Lower lobe of right lung (tissue), 2 donors: ENCODE measurements at places on chromosomes 16 and 17. TPM values are rescaled to one million over a fixed set of nuclear protein-coding genes. Genes with fewer than 3 reads are reported as not detected.

Gene RRAD
- 11.8 TPM for total RNA-seq

Gene MT1M
- total RNA-seq, result 29.8 TPM

Gene TAT
- total RNA-seq, result not detected

Gene TBX4
- total RNA-seq, result 22.3 TPM

Gene HEXIM1
- total RNA-seq, result 33.9 TPM

Gene OR2C1
- total RNA-seq, result not detected

Gene MYO15A
- 3.3 TPM for total RNA-seq

Gene SYT17
- 11.8 TPM for total RNA-seq

Gene C17orf67
- 3.6 TPM for total RNA-seq

Gene TBC1D3K
- not detected for total RNA-seq

- DNase-seq, result peak; percentile 36
Observed at GRCh38 chr16:85389679-85390470, 223.2 kb upstream of the GSE1 start.

DNA sequence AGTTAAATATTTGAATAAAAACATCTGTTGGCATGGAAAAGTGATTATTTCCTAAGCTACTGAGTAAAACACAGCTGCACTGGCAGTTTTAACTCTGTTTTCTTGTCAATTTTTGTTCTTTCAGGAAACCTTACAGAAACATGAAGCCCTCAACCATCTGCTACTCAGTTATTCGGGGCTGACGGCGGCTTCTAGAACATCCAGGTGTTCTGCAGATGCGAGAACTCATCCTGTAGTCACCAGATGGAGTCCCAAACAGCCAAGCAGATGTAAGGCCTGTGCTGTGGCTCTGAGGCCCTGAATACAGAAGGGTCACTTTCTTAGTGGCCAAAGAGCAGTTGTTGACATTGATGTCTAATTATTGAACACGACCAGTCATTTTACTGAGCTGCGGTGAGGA, 15.5 kb downstream of the ARSG start:
- DNase-seq, result no peak

- no peak for DNase-seq
Observed at GRCh38 chr17:58096892-58097291, 13.7 kb downstream of the DYNLL2 start.

- DNase-seq, result peak; percentile 44
Observed at GRCh38 chr17:50476545-50477315, 1.9 kb upstream of the RSAD1 start.

DNA sequence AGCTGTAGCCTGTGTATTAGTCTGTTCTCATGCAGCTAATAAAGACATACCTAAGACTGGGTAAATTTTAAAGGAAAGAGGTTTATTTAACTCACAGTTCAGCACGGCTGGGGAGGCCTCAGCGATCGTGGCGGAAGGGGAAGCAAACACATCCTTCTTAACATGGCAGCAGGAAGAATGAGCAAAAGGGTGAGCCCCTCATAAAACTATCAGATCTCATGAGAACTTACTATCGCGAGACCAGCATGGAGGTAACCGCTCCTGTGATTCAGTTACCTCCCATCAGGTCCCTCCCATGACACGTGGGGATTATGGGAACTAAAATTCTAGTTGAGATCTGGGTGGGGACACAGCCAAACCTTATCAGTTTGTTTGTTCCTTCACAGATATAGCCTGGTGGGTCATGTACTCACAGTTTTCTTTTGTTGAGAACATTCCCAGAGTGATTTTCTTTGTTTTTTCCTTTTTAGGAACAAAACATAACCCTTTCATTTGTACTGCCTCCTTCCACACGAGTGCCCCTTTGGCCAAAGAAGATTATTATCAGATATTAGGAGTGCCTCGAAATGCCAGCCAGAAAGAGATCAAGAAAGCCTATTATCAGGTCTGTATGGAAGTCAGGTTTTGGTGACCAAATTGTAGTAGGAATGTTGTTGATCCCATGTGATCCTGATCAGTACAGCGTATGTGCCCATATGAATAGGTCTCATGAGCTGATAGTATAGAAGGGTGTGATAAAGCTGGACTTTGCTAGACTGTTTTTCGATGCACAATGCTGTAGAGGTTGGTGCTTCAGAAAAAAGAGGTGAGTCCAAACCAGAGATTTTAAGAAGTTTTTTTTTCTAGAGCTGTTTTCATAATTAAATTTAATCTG, 8.5 kb downstream of the DNAJA3 start:
- no peak for DNase-seq

GRCh38 chr16:71350821-71351557, 7.5 kb upstream of the CALB2 start:
- DNase-seq, result no peak

DNA sequence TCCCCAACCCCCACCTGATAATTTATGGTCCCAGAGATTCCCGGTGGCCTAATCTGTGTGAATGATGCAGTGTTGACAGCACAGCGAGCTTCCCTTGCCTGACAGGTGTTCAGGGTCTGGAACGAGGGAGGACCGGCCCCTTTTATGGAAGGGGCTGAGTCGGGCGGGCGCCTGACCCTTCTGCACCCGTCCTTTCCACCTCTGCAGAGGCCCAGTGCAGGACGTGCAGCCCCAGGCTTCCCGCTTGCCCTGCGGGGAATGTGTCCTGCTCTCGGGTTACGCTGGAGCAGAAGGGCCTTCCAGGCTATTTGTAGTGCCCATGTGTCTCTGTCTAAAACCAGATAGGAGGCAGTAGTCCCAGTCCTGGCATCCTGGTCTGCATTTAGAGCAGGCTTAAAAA, 16.2 kb downstream of the SMTNL2 start:
- no peak for DNase-seq

GRCh38 chr17:31148205-31148604, 53.4 kb downstream of the NF1 start:
- no peak for DNase-seq

- no peak for DNase-seq
Observed at GRCh38 chr16:58518083-58518979, 3.0 kb downstream of the SETD6 start.

GRCh38 chr16:65825191-65825856, 541.2 kb upstream of the CDH5 start:
- DNase-seq, result no peak

- DNase-seq, result no peak
Observed at GRCh38 chr16:3383045-3383448, 17.8 kb downstream of the ZSCAN32 start.

DNA sequence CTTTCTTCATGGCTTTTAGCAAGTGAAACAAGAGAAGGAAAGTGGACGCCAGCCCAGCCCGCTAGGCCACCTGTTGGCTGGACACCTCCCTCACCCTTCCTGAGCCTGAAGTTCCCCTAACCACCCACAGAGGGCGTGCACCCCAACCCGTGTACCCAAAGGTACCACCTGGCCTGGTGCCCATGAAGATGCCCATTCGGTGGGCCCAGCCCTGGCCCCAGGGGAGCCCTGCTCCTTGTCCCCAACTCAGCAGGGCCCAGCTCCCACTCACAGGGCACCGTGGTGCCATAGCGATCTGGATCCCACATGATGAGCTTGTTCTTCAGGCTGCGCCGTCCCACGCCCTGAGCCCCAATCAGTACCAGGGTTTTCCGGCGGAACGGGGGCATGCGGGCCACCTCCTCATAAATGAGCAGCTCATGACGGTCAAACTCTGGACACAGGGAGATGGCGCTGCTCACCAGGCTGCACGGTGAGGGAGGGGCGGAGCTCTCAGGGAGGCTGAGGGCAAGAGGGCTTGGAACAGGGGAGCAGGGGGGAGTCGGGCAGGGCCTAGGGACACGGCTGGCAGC, 26.8 kb downstream of the MPP2 start:
- DNase-seq, result peak; percentile 64

DNA sequence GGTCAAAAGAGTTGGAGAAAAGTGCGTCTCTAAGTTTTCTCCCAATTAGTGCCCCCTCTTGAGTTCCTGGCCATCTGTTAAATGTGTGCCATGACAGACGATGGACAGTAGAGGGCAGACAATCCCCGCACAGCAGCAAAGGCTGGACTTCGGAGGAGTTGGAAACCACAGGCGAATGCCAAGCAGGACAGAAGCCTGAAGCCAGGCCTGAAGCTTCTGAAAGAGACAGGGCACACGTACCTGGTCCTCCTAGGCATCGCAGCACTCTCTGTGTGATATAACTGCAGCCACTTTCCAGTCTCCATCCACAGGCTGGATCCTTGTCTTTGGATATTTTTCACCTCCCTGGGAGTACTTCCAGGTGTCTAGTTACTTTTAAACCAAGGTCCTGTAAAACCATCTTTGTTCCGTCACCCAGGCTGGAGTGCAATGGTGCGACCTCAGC, 14.5 kb downstream of the C17orf100 start:
- DNase-seq, result peak; percentile 72

DNA sequence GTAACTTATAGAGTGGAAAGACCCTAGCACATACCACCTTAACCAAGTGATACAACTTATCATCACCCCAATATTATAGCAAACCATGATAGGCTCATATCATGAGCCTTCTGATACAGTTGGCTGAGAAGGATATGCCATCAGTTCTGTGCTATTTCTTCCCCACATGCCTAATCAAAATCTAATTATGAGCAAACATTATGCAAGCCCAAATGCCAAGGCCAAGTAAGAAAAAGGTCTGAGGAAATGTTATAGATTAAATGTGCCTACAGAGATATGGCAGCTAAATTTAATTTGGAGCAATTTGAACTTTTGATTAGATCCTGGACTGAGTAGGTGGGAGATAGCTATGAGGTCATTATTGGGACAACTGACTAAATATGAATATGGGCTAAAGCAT, 225.9 kb upstream of the PMFBP1 start:
- no peak for DNase-seq

- DNase-seq, result no peak
Observed at GRCh38 chr17:44758414-44759085, at the start of gene ADAM11. TSS of gene ADAM11 (plus strand) at chr17:44758988. CDS start at chr17:44759200, 212 bp downstream.

DNA sequence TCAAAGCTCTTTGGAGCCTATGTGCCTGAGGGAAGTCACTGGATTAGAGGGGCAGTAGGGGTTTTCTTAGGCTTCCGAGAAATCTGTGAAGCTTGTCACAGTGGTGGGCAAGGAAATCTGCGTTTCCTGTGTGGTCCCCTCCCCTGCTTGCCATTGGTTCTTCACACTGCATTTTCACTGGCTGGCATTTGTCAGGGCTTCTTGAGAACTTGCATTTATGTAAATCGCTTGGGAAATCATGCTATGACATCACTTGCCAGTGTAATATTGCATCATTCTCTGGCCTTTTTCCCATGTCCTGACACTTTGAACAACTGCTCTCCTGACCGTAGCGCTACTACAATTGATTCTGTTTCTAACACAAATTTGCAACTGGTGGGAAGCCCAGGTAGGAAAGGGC, 1.8 kb downstream of the CACNG3 start:
- no peak for DNase-seq

DNA sequence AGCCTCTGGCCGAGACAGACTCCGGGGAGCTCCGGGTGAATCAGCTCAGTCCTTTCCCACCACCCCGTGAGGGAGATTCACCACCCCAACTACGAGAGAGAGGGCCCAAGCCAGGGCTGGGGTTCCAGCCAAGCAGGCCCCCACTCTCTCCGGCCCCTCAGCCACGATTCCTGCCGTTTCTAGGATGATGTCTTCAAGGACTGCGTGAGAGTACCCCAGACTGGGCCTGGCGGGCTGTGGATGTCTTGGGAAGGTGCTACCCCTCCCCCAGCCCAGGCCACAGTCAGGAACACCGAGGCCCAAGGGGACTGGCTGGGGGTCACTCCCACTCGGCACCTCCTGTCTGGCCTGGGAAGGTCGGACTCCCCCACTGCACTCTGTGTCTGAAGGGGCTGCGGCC, 21.6 kb upstream of the PABPN1L start:
- no peak for DNase-seq

DNA sequence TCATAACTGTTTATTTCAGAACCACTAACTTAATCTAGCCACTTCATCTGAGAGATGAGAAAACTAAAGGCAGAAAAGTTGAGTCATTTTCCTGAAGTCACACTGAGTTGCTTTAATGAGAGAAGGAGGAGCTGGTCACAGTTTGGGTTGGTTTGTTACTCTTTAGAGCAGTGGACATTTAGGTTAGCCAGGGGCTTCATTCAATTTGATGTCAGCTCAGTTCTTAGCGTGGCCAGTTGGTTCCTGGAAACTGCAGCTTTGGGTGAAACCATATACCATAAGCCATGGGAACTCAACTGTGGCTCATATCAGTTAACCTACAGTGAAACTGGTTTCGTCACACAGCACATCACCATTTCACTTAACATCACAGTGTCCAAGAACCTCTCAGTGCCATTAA, 59.2 kb upstream of the ADORA2B start:
- no peak for DNase-seq

- no peak for DNase-seq
Observed at GRCh38 chr16:70708366-70709246, 22.8 kb upstream of the MTSS2 start.

GRCh38 chr16:67421030-67421429, 4.8 kb upstream of the ZDHHC1 start:
- no peak for DNase-seq

GRCh38 chr17:80146121-80147034, 550 bp downstream of the EIF4A3 start:
- no peak for DNase-seq

GRCh38 chr16:84043486-84044117, 1.0 kb upstream of the SLC38A8 start:
- DNase-seq, result peak; percentile 31

- no peak for DNase-seq
Observed at GRCh38 chr16:77157346-77158058, 33.5 kb upstream of the MON1B start.

DNA sequence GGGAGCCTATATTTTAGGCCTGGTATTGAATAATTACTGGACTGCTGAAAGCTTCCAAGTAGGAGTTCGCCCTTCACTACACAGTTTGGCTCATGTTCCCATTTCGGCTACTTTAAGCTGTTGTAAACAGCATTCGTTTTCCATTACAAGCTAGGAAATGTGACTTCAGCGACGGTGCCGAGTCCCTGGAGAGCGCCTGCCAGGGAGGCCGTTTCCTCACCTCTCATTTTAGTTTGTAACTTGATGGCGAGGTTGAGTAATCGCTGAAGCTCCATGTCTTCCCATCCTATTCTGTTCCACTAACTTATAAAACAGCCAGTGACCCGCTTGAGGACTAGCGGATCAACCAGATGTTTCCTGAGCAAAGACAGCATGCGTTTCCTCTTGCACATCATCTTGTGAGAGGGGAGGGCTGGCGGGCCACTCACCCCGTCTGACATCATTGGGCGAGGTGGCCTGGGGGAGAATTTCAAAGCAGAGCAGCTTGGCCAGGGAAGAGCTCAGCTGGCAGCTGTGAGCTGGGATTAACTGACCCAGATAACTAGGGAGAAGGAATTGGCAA, 32.9 kb downstream of the PCTP start:
- DNase-seq, result peak; percentile 50

DNA sequence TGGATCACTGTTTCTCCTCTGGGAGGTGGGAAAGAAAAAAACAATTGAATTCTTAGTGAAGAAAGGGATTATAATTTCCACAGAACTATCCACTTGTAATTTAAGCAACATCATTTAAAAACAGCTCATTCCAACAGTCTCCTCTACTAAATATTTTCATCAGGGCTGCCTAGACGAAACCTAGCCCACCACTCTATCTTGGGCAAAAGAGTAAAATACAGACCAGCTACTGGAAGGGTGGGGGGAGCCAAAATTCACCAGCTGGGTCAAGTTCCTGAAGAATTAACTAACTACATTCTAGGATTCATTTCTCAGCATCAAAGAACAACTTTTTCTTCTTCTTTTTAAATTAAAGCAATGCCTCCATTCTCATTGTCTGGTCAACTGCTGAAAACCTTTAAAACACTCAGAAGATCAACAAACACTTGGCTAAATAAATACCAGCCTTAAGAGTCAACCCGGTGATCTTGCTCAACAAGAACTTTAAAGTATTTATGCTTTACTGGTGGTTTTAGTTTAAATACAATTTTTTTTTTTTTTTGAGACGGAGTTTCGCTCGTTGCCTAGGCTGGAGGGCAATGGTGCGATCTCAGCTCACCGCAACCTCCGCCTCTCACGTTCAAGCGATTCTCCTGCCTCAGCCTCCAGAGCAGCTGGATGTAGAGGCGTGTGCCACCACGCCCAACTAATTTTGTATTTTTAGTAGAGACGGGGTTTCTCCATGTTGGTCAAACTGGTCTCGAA, 25.2 kb downstream of the KANSL1 start:
- no peak for DNase-seq
